ENCODE measurements at places on chromosomes 7 and 10.

- DNase-seq: no peak
These were observed 214.1 kb upstream of the FAM3C start for GRCh38 chr7:121610243-121610642.

DNA sequence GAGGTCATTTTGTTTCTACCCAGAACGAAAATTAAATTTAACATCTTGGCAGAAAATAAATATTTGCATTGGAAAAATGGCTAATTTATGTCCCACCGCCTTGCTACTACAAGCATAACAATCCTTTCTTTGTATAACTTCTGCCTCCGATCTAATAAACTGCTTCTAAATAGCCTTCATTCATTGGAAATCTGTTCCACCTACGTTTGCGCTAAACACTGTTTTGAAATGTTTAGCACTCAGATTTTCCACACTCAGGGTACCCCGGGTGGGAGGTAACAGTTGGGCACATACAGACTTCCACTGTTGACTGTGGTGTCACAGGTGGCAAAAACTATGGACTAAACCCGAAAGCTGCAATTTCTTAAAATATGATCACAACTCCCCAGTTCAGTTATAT lies 96.4 kb downstream of the FGFR2 start:
- no peak for DNase-seq

DNA sequence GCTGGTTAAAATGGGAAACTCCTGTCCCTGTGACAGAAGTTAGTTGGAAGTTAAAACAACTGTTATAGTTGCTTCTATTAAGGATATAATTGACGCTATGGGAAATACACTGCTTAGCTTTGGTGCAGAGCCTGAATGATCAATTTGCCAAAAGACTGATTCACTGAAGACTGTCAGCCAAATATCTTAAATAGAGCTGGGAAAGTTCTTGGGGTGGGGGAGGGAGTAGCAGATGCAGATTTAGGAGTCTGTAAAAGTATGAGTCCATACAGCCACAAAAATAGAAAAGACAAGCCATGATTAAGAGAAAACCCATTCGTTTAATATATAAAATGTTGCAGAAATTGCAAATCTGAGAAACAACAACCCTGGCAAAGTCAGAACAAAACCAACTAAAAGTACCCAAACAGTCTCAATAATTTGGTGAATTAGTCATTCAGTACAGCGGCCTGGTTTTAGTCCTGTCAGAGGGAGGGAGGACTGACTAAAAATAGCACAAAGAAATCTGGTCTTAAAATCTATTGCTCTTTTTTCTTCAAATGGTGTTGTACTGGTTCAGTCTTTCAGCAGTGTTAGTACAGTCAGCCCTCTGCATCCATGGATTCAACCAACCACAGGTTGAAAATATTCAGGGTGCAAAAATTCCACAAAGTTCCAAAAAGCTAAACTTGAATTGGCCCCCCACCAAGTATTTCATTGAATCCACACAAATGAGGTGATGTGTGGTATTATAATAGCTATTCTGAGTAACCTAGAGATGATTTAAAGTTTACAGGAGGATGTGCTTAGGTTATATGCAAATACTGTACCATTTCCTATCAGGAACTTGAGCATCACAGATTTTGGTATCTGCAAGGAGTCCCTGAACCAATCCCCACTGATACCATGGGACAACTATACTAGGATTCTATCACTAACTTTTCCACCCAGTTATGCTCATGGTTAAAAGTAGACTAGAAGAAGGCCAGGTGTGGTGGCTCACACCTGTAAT lies 30.0 kb downstream of the STK17A start:
- DNase-seq: no peak

DNA sequence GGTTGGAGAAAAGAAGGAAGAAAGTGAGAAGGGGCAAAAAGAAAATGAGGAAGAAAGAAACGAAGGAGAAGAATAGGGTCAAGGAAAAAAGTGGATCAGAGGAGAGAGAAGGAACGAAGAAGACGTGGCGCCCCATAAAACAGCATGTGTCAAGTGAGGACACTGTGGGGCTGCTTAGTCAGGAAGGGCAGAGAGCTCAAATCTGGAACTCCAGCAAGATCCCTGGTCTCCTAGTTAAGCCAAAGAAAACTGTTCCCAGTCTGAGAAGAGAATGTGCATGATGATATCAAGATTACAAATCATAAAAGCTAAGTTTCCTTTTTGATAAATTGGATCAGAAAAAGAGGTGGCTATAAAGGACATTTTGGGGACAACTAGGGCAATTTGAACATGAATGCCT lies 33.0 kb downstream of the CREB3L2 start:
- DNase-seq: no peak

- DNase-seq: no peak
These were observed 34.9 kb downstream of the R3HCC1L start for GRCh38 chr10:98169379-98169778.

GRCh38 chr7:111198255-111198654 lies 107.3 kb downstream of the LRRN3 start:
- DNase-seq: no peak

DNA sequence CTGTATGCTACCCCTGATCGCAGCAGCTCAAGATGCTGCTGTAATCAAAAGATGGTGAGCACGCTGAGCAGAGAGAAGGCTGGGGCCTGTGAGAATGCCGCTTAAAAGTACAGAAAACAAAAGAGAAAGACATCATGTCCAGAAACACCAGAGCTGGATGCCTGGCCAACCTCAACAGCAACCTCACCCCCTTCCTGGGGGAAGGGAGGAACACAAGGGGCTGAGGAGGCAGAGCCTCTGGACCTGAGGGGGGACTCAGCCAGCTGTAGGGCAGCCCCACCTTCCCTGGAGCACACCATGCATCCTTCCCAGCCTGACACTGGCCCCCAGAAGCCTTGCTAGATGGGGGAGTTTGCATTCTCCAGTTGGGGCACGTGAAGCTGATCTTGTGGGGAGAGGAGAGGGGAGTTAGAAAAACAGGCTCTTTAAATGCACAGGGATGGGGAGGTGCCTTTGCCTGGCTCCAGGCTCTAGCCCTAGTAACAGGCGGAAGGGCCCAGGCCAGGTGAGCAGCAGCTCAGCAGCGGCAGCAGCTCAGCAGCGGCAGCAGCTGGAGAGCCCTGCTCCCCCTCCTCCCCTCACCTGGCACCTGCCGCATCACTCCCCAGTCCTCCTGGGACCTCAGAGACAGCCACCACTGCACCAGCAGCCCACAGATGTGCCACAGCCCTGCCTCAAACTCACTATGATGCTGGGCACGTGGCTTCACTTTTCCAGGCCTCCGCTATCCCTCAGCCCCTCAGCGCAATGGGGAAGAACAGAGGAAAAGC lies 156.3 kb downstream of the NEURL1 start:
- no peak for DNase-seq

DNA sequence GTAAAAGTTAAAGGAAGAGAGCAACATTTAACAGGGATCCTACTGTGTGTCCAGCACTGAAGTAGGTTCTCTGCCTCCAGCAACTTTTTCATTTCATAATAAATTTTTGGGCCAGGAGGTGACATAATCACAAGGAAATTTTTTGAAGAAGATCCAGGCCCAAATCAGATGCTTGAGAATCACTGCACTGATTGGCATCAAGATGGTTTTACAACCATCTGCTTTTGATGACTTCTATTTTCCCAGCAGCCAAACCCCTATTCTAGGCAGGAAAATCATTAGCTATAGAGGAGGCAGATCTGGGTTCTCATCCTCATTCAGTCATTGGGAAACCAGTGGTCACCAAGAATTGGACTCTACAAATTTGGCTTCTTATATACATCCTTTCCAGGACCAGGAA lies 79.0 kb downstream of the ARL4A start:
- DNase-seq: no peak

DNA sequence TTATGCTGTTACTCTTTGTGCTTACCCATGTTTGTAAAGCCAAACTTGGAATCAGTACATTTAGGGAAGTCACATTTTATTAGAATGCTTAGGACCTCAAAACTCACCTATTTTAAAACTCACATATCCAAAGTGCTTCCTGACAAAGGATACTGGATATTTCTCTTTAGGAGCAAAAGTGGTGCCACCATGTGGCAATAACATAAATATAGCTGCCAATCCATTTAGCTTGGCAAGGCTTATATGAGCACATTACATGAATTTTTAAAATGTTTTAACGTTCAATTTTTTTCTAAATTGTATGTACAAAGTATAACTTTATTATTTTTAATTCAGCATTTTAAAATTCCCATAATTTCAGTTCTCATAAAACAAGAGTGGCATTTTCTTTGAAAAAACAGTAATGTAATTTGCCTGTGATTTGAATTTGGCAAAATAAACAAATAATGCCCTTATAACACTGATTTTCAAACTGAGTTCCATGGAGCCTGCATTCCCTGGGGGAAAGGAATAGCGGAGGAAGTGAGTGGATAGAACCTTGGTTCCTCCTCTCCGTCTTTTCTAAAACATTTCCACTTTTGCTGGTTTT lies 75.4 kb downstream of the HDAC9 start:
- DNase-seq: peak; percentile 31

- DNase-seq: no peak
These were observed 53.4 kb downstream of the ALOX5 start for GRCh38 chr10:45427262-45427969.

- no peak for DNase-seq
These were observed 31.8 kb downstream of the EPDR1 start for GRCh38 chr7:37952240-37952639.
